Caki2 (cell line): ENCODE measurements at places on chromosomes 1 and 21.

DNA sequence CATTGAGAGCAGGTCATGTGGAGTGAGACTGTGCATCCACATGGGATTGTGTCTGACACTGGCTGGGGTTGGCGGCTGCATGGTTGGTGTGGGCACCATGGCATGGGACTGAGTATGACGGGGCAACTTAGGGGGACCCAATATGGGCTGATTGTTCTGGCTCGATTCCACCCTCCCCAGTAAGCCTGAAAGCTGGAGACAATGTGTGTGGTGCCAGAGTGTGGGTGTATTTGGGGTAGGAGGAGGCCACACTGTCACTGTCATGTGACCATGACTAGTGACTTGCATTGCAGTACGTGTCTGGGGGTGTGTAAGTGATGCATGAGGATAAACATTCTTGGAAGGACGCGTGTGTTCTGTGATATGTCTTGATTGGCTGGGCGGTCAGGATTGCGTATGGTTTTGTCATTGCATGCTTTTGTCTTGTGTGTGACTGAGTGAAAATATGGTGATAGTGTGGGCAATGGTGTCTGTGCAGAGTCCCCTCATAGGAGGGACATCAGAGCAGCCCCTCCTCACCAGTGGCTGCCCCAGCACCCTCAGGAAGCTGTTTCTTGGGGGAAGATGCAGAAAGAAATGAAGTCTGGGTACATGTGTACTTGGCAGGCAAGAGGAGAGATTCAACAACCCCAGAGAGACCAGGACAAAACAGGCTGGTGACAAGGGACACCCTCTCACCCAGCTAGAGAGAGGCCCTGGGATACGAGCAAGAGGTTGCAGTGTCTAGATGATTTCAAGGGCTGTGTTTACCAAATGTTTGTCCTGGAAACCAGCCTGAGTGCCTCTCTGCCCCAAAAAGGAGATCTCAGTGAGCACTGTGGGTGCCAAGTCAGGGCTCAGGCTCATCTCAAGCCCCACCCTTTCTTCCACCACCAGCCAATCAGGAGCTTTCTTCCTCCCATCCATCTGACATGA, 36.3 kb downstream of the SDC3 start:
- DNase-seq = peak; percentile 32

- DNase-seq = no peak
Measured at GRCh38 chr1:39490596-39491145, 765 bp upstream of the BMP8A start.

DNA sequence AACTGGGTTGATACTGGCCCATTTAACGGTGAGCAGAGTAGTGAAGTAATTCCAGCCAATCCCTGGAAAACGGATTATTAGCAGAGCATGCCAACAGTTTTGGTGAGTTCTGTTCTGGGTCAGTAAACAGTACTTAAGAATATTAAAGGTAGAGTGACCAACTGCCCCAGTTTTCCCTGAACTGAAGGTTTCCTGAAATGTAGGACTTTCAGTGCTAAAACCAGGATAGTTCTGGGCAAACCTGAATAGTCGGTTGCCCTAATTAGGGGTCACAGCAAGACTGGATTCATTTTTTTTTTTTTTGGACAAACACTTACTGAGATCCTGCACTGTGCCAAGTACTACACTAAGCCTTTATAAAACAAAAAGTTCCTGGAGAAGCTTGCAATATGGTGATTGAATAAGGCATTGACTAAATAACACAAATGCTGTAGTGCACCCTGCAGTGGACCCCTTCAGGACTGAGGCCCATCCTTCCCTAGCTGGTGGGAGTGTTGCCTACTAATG, 75.9 kb downstream of the KCNK1 start:
- no peak for DNase-seq

- DNase-seq = peak; percentile 91
Measured at GRCh38 chr21:37060296-37060695, 12.6 kb downstream of the PIGP start.
